B cell (primary cell): ENCODE measurements at places on chromosomes 16 and 17. TPM values are rescaled to one million over a fixed set of nuclear protein-coding genes. Genes with fewer than 3 reads are reported as not detected.

Gene NPIPA1
- total RNA-seq = 170 and 171 TPM in 2 replicates

Gene MYH8
- total RNA-seq = not detected in 2 replicates

DNA sequence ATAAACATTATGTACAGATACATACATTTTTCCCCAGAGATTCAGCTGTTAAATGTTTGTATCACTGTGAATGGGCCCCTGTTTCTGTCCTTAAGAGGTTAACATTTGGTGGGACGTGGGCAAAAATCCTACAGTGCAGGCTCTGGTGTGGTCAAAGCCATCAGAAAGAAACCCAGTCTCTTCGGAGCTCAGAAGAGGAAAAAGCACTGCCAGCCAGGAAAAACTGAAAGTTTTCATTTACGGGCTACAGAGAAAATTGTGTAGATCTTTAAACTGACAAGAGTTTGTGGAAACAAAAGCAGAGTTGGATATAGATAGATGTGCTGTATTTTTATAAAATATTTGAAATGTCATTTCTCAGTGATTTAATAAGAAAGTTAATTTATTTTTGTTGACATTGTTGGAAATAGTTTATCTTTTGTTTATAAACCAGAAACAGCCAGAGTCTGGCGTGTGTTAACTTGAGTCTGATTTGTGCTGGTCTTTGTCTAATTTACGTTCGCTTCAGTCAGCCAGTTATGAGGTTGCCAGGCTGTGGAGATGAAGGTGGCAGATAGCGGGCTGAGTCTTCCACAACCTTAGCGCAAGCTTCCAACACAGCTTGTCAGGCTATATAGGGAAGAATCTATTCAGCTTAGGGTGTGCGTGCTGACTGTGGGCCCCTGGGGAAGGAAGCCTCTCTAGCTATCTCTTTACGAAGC lies 9.5 kb upstream of the TEKT3 start:
- DNase-seq = no peak
- no peak overlapping the region for H3K4me3 ChIP-seq
- H3K36me3 ChIP-seq = no peaks in the 10 kb centered on the region

GRCh38 chr17:61477204-61477834 lies 25.1 kb downstream of the TBX4 start:
- no peak overlapping the region for H3K4me3 ChIP-seq
- no peak overlapping the region for H3K27ac ChIP-seq
- peaks cover 21% of the 10 kb centered on the region for H3K27me3 ChIP-seq
- no peaks in the 10 kb centered on the region for H3K36me3 ChIP-seq
- no peaks in the 10 kb centered on the region for H3K4me1 ChIP-seq

DNA sequence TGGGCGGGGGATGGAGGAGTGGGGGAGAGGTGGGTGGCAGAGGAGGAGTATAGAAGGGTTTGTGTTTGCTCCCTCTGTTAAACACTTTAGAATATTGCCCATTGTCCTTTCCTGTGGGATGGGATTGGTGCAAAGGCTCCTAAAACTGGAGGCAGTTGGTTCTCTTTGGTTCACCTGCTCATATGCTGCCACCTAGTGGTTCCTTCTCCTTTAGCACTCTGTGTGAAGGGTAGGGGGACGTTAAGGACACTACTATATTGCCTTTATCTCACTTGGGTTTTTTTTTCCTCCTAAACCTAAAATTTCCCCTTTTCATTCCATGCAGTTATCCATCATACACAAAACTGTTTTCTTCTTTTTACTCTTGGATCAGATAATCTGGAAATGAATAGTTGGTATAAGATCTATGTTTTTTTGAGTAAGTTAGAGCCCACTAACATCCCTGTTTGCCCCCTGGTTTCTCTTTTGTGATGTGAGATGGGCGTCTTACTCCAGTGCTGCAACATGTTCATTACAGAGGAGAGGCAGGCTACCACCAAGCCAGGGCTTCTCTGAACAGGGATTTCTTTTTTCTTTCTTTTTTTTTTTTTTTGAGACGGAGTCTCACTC lies 23.8 kb downstream of the SNX11 start:
- H3K4me3 ChIP-seq = no peak overlapping the region
- no peak overlapping the region for H3K27ac ChIP-seq
- H3K4me1 ChIP-seq = no peaks in the 10 kb centered on the region
- H3K27me3 ChIP-seq = no peaks in the 10 kb centered on the region

- DNase-seq = no peak
- H3K36me3 ChIP-seq = no peaks in the 10 kb centered on the region
- H3K27ac ChIP-seq = no peak overlapping the region
- H3K4me1 ChIP-seq = peaks cover 8% of the 10 kb centered on the region
- H3K27me3 ChIP-seq = no peaks in the 10 kb centered on the region
- no peak overlapping the region for H3K4me3 ChIP-seq
Measured at GRCh38 chr16:50731130-50731988, 10.5 kb upstream of the CYLD start.
